ENCODE measurements at places on chromosomes 4 and X.

DNA sequence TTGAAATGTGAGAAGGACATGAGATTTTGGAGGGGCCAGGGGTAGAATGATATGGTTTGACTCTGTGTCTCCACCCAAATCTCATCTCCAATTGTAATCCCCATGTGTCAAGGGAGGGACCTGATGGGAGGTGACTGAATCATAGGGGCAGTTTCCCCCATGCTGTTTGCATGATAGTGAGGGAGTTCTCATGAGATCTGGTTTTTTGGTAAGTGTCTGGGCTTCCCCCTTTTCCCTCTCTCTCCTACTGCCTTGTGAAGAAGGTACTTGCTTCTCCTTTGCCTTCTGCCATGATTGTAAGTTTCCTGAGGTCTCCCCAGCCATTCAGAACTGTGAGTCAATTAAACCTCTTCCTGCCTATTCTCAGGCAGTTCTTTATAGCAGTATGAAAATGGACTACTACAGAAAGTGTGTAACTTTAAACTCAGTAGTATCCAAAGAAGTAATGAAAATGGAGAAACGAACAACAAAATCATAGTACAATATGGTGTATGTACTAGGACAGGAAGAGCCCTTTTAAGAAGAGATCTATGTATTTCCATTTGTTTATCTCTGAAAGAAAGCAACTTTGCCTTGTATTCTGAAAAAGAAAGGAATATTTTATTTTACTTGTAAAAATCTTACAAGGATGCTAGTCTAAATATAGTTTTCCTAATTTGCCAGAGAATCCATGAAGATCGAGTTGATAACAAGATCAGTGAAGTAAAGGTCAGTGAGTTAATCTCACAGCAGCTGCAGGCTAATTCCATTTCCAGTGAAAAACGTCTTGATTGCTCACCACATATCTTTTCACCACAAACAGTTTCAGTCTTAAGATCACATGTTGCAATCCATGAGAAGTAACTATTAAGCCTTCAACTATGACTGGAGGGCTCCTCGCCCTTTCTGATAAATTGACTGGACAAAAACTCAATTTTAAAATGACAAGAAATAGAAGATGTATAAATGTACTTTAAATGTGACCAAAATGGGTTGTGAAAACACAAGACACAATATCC is 20.5 kb downstream of the PKD2 start:
- peak; percentile 89 for DNase-seq

DNA sequence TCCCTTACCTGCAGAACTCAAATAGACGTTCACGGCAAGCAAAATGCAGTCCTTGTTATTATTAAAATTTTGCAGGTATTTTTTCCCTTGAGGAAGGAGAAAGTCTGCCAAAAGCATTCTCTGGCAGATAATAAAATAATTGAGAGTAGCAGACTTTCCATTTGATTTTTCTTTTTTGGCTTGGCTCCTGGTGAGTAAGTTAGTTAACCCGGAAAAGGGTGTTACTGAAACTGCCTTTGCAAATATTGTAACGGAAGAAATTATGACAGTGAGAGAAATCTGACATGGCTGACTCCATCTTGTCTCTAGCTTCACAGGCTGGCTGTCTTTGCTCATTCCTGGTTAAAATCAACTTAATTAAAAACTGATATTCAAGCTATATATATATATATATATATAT is 100.5 kb downstream of the GPR143 start:
- DNase-seq: no peak

DNA sequence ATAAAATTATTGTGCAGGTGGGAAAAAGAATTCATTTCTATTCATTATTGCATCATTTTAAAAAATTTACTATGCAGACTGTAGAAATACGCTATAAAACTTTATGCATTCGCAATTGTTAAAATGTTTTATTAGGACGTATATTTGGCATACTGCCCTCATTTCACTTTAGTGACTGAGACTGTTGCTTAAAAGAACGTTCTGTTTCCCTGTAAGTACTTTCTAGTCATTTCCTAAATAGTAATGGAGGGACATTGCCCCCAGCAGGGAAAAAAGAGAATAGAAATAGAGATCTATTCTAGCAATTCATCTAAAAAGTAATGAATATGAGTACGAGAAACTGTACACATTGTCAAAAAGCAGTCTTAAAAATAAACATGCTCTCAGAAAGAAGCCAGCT is 1295.8 kb upstream of the TENM3 start:
- DNase-seq: peak; percentile 47

GRCh38 chr4:145565328-145565727 is 53.9 kb upstream of the MMAA start:
- DNase-seq: peak; percentile 30

- DNase-seq: no peak
Observed at GRCh38 chr4:91085961-91086360, 958.8 kb downstream of the CCSER1 start.

DNA sequence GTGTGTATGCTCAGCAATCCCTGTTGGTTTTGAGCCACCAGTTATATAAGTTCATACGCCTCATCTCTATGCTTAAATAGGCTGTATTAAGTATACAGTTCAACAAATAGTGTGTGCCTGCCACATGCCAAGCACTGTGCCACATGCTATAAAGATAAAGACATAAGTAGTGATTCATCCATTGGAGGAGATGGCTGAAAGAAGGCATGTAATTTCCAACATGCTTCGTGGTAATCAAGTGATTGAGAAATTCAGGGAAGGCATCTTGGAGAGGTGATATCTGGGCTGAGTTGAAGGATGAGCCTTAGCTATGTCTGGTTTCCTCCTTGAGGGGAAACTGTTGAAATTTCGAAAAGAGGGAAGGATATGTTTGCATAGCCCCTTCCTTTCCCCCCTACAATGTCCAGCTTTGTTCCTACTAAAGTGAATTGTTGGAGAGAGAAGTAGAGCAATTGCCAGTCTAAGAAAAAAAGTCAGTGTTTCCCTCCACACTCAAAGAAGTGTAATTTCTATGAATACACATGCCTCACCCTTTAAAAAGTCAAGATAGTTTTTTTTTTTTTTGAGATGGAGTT is 96.5 kb downstream of the ARHGAP10 start:
- peak; percentile 65 for DNase-seq
